ENCODE measurements at places on chromosomes 5 and 9. TPM values are rescaled to one million over a fixed set of nuclear protein-coding genes. Genes with fewer than 3 reads are reported as not detected.

Gene ZFR
- 90.5 TPM for total RNA-seq

Gene TMC1
- total RNA-seq, result 0.33 TPM

Gene GGTA1
- not detected for total RNA-seq

Gene LCNL1
- not detected for total RNA-seq

DNA sequence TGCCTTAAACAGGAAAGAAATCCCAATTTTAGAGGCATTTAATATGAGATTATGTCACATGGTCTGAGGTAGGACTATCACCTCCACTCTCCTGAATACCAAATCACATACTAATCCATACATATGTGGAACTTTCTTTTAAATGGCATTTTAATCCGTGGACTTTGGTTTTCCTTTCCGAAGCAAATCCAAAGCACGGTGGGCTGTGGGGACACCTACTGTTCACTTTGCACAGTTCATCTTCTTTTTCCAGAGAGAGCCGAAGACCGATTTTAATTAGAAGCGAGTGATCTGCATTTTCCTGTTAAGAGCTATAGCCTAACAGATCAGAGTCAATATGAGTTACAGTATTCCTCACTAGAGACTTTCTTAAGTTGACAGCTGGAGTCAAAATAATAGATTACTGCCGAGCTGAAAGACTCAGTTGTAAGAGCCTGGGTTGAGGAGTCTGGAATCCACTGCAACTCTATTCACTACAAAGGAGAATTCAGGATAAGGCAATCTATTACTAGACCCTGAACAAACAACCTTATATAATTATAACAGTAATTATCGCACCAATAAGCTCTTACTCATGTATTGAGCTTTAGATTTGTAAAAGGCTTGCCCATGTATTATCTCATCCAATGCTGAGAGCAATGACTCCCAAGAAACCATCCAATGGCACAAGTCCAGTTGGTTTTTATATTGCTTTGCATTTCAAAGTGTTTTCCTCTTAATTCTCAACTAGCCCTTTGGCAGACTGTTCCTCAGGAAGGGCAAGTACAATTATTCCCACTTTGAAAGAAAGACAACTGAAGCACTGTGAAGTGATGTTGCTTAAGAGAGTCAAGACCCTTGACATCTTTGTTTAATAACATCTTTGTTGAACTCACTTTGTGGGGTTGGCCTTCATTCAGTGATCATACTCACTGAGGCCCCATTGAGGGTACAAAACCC lies 144.7 kb downstream of the TRPM6 start:
- DNase-seq, result peak; percentile 23

DNA sequence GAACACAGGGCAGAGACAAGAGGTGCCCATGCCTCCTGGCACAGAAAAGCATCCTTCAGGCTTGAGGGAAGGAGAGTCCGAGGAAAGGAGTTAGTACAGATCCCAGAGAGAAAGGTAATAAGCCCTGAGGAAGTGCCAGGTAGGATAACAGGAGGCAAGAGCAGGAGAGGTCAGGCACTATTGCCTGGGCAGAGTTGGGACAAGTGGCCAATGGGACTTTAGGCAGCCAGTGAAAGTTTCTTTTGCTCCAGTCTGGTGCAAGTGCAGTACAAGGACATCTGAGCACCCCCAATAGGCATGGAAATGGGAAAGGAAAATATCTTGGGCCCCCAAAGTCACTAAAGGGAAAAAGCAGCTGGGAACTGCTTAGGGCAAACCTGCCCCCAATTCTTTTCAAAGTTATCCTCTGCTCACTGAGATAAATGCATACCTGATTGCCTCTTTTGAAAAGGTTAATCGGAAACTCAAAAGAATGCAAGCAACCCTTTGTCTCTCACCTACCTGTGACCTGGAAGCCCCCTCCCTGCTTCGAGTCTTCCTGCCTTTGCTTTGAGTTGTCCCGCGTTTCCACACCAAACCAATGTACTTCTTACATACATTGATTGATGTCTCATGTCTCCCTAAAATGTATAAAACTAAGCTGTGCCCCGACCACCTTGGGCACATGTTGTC lies 46.5 kb downstream of the ELOVL7 start:
- DNase-seq, result no peak

- DNase-seq, result no peak
Observed at GRCh38 chr5:94691291-94691690, 72.8 kb downstream of the SLF1 start.

DNA sequence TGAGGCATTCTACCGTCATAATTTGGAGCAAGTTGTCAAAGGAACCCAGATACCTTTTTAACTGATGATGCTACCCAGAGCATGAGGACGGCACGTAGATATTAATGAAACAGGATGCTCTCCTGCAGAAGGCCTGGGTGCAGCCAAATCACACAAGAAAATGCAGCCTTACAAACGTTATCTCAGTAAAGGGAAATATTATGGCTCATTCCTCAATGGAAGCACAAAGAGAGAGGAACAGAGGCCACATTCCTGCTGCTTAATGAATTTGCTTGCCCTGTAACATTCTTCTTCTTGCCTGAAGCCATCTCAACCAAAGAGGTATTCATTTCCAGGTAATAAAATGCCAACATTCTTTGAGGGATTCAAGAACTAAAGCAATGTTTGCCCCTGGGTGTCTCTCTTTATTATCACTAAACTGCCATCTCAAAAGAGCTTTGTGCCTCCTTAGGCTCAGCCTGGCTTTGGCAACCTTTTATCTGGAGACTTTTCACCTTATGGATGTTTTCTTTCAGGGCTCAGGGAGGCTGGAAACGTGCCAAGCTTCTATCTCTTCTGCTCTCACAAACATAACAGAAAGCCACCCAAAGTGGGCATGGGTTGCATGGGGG lies 92.9 kb downstream of the TNC start:
- DNase-seq, result no peak
